ENCODE measurements at places on chromosomes 3 and 15.

DNA sequence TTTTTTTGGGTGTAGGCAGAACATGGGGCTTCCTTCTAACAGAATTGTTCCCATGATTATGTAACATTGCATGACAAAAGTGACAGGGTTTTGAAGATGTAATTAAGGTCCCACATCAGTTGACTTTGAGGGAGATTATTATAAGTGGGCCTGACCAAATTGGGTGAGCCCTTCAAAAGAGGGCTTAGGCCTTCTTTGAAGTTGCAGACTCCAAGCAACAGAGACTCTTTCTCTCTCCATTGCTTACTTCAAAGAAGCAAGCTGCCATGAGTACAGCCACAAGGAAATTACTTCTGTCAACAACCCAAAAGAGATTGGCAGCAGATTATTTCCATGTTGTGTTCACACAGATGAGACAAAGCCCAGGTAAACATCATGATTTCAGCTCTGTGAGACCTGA lies 348.2 kb downstream of the PDCD6IP start:
- DNase-seq: no peak

DNA sequence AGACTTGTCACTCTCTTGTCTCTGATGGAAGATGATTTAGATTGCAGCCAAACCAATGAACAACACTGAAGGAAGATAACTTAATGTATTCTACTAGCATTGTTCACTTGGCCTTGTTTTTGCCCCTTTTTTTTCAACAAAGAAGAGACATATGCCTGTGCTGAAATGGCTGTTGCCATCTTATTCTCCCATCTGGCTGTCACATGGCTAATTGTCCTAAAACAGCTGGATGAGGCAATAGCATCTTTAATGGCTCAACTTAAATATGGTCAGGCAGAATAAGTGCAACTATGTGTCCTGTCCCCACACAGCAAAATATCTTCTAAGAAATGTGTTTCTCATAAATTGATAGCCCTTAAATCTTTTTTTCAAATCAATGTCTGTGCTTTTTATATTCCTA lies 576.9 kb downstream of the TUSC7 start:
- no peak for DNase-seq

DNA sequence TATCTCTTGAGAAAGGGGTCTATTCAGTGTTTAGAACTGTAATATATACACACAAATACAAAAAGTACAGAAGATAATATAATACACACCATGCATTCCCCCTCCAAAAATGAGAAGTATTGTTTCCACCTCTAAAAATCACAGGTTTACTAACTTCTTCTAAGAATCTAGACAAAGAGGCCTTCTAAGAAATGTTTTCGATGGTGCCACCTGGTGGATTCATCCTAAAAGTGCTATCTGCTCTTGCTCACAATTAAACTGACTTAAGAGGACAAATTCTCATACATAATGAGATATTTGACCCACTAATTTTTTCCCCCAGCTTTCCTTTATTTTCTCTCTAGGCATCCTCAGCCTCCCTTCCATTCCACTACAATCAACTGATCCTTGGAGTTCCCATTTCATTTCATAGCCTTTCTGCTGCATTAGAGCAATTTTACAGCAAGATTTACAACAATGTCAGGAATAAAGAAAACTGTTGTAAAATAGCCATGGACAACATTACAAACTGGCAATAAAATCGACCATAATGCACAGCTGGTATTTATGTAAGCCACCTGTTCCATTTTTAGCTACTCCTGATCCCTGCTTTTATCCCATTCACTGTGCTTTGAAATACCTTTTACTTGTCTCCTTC lies 124.6 kb downstream of the ARRDC4 start:
- peak; percentile 22 for DNase-seq

DNA sequence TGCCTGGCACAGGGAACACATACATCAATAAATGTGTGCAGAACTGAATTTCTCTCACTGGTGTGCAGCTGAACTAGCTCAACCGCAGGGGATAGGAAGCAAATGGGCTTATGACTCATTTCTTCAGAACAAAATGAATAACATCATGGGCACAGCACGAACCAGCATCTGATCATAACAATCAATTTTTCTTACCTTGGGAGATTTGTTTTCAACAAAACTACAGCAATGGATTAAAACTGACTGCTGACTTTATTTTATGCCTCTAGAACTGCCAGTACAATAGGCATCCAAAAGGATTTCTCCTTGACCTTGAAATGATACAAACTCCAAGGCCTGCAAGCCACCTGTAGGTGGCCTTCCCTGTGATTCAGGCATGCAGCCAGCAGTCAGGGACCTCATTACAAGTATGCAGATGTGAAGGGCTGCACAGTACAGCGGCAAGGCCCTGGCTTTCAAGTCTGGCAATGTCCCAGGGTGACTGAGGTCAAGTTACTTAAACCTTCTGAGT lies 26.1 kb downstream of the TAMM41 start:
- DNase-seq: no peak

DNA sequence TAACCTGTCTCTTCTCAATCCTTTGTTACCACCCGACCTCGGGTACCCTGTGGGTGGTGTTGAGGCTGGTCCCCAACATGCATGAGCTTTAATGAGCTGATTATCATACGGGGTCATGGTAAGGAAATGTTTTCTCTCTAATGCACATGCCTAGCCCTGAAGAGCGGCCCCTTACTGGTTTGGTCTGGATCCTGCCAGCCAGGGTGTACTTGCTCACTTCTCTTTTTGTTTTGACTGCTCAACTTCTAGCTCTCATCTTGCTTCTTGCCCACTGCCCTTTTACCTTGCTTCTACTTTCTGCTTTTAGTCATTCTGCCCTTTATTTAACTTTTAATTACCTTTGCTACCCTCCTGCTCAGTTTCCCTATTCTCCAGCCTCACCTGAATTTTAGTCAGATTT lies 44.3 kb upstream of the ACAD9 start:
- DNase-seq: no peak

GRCh38 chr3:61725851-61726333 lies 164.5 kb downstream of the PTPRG start:
- DNase-seq: no peak

DNA sequence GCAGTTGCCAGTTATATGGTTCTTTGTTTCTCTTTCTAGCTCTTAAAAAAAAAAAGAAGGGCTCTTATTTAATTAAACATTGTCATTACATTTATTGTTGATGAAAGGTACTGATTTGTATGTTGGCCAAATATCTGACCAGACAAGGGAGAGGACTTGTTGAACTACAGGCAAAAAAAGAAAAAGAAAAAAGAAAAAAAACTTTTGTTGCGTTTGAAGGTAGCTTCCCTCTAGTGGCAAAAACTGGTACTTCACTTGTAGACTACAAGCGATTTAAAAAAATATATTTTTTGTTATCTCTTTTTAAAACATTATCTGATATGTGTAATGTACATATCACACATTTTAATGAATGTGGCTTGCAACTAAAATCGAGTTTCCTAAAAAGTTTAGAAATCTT lies 280.6 kb downstream of the ROBO2 start:
- no peak for DNase-seq

- DNase-seq: peak; percentile 71
Observed at GRCh38 chr15:66765478-66766281, 63.6 kb downstream of the SMAD6 start.

DNA sequence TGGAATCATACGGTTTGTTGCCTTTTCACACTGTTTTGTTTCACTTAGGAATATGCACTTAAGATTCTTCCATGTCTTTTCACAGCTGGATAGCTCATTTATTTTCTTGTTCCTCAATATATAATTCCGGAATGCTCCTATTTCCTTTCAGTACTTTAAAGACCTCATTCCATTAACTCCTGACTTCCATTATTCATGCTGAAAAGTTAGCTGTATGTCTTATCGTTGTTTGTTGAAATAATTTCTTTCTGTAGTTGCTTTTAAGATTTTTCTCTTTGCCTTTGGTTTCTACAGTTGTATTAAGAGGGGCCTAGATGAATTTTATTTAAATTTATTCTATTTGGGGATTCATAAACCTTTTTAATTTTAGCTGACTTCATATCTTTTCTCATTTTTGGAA lies 122.2 kb downstream of the ANXA2 start:
- no peak for DNase-seq

- DNase-seq: no peak
Observed at GRCh38 chr3:24426896-24427295, 67.8 kb downstream of the THRB start.

DNA sequence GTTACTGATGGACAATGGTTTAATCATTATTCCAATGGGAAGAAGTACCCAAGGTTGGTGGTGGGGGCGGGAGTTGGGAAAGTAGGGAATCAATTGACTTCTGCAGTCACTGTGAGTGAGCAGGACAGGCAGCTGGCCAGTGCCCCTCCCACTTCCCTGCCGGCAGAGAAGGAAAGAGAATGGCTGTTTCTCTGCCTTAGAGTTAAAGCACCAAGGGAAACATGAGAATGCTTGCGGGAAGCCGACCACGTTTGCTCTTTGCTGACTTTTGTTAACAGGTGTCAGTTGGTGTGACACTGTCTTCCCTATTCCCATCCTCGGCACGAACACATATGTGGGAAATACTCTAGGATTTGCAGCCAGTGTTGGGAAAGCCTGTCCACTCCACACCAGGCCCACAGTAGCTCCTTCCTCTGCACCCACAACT lies 33.5 kb upstream of the MFSD1 start:
- DNase-seq: no peak

DNA sequence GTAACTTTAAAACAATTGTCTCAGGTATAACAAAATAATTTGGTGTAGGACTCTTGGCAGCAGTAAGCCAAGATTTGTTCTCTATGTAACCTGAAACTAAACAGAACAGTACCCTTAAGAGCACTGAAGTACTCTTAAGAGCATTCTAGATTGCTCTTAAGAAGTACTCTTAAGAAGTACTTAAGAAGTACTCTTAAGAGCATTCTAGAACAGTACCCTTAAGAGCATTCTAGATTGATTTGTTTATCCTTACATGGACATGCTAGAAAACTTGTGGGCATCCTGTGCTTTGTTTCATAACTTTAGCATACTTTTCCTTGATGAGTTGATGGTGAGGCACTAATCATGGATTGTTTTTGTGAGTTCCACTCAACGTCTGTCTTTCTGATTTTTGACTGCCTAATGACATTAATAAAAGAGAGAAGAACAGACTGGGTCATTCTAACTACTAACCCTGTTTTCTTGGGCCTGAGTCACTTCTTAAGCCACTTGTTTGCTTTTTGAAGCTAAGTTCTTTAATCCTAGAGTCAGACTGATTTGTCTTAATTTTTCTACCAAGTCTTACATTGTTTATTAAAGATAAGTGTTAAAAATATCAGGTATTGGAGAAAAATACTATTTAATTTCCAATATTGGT lies 57.2 kb upstream of the UTS2B start:
- no peak for DNase-seq

- DNase-seq: no peak
Observed at GRCh38 chr15:84953136-84953535, 28.5 kb upstream of the PDE8A start.

Measured in GDM1 (cell line).